ENCODE measurements at places on chromosomes 3 and 15.

DNA sequence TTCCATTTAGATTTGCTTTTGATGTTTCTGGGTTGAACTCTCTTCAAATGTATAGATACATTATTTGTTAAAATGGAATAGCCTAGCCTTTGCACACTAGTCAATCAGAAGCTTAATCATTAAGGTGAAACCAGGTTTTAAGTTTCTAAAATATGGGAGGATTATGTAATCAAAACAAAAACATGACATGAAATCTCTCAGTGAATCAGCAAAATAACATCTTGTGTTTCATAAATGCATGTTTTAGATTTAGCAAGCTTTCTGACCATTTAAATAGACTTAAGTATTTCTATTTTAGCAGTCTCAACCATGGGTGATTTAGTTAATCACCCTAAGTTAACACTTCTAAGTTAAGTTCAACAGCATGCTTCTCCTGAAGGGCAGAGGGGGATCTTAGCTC is 11.3 kb downstream of the GTF2E1 start:
- DNase-seq: no peak

- DNase-seq: no peak
These were observed 5.5 kb upstream of the SNX22 start for GRCh38 chr15:64146041-64146440.

GRCh38 chr3:140902791-140903190 is 38.8 kb upstream of the SLC25A36 start:
- DNase-seq: no peak

- DNase-seq: no peak
These were observed 232.8 kb downstream of the TAFA4 start for GRCh38 chr3:68699541-68699940.

- peak; percentile 70 for DNase-seq
These were observed 19.8 kb downstream of the LARP6 start for GRCh38 chr15:70833861-70834765.

GRCh38 chr3:29581311-29581710 is 300.4 kb downstream of the RBMS3 start:
- no peak for DNase-seq

GRCh38 chr3:181210275-181210674 is 220.7 kb upstream of the DNAJC19 start:
- no peak for DNase-seq

DNA sequence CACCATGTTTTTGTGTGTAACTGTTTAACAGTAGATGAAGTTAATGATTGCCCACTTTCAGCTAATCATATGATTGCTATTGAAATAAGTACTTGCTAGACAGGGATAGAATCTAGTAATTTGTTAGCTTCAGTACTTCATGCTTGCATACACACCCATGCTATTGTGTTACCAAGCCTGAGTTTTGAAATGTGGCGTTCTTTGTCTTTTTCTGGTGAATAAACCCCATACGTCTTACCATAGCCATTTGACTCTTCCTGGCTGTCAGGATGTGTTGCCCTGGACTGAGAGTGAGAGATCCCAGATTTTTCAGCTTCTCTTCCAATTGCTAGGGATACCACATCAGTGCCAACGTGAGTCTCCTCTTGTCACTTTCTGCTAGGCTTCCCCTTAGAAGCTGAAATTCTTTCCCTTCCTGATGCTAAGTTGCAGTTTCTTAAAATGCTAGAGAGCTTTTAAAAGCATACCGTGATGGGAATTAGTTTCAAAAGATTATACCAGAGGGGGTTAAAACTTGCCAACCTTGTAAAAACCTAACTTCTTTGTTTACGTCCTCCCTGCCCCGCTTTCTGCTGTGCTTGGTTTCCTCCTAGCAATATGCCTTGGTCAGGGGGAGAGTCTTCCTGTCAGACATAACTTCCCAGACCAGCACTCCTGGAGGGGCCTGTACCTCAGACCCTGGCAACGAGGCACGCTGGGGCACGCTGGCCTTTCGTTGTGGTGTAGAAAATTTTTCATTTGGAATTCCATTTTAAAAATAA is 62.9 kb upstream of the ULK4 start:
- DNase-seq: peak; percentile 61

DNA sequence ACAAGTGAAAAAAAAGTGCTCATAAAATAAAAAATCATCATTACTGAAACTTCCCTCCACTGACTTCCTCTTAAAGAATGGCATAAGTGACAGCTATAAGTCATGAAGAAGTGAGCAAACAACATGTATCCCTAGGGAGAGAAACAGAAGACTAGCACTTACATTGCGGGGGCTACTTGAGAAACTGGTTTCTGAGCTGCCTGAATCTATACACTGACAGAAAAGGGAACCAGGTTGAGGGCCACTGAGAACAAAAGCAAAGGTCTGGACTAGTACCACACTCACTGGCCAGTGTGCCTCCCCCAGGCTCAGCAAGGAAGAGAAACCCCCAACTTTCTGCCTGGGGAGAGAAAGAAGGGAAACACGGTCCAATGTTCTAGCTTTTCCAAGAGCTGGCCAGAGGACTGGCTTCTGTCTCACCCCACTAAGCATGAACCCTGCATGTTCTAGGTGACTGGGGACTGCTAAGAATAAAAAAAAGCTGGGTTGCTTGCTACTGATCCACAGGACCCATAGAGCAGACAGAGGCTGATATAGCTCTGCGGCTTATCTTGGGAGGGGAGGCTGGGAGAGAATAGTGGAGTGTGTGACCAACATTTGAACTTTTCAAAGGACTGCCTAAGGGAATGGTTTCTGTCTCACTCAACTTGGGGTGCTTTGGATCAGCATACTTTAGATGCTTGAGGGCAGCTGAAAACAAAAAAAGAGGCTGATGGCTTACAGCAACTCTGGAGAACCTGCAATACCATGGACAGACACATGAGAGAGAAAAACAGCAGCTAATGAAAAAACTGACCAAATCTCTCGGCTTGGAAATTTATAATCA is 8.1 kb downstream of the RAD18 start:
- no peak for DNase-seq

Measured in endodermal cell (in vitro differentiated cells).